Activated naive CD8-positive, alpha-beta T cell treated with anti-CD3 and anti-CD28 coated beads for 36 hours (primary cell): ENCODE measurements at places on chromosomes 3 and 15. TPM values are rescaled to one million over a fixed set of nuclear protein-coding genes. Genes with fewer than 3 reads are reported as not detected.

GRCh38 chr15:91456921-91457320 is 356.9 kb downstream of the SV2B start:
- DNase-seq, result no peak

DNA sequence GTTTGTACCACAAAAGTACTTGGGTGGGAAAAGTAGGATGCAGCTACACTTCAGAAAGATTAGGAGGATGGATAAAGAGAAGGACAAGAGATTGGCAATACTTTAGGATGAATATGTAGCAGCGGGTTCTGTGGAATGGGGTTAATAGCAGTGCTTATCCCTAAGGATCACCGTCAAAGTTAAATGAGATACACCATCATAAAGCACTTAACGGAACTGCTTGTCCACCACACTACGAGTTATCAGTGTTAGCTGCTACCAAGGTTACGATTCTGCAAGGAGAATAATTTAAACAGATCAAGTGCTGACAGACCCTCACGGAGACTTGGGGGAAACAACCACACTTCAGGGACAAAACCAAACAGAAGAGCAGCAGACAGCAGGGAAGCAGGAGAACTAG is 963 bp downstream of the SHQ1 start:
- no peak for DNase-seq

- no peak for DNase-seq
These were observed 2.2 kb downstream of the ALPK3 start for GRCh38 chr15:84819291-84819768.

DNA sequence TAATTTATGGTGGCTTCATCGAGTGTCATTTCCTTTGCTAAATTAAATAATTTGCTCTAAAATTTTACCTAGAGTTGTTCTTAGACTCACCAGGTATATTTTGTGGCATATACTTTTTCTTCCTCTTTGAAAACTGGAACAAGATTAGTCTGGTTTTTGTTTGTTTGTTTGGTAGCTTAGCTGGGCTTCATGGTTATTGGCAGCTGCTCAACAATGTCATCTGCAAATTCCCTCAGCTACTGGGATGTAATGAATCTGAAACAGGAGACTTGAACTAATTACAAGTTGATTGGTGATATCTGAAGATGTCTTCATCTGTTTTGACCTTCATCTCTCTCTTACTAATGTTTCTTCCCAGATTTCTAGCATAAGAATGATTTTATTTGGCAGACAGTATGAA is 270.5 kb upstream of the P2RY1 start:
- DNase-seq, result no peak

GRCh38 chr15:50977162-50977561 is 68.7 kb downstream of the AP4E1 start:
- DNase-seq, result no peak

DNA sequence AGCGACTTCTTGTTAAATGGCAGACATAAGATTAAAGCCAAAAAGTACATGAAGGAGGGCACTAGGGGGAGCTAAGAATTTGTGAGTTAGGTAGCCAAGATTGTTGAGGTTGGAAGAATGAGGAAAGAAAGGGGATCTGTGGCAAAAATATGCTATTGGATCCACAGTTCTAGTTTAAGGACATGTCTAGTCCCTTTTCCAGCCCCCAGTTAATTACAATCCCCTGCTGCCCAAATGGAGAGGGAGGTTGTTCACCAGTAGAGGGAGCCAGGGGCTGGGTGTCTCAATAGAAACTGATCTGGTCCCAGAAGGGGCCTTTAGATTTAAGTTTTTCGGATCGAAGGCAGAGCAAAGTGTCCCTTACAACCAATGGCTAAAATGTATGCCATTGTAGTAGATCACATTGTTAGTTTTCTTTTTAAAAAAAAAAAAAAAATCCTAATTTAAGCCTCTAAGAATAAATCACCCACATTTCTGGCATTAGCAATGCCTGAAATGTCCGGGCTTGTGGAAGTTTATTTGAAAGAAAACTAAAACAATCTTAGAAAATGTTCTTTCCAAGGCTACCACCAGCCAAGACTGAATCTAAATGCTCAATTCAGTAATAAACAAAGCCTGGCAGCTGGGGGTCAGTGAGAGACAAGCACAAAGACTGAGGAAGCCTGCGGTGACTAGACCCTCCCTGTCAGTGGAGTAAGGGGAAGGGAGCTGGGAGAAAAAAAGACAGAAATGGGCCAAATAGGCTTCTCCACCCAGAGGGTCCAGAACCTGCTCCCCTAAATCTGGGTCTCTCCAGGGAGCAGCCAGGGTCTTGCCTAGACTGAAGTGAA is 7.1 kb downstream of the COL8A1 start:
- DNase-seq, result no peak

DNA sequence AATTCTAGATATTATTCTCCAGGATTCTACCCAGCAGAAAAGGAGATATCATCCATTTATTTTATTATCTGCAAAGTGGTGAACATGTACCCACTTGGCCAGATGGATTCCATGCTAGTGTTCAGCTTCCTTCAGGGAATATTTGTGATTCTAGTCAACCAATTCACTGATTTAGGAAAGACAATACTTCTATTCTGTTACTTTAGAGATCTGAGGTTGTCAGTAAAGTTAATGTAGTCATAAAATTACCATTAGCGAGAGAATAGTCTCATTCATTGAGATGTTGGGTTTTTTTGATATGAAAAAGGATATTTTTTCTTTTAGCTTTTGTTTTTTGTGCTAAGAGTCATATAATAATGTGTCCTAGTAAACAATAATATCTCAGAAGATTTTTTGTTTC is 222.8 kb downstream of the CGGBP1 start:
- DNase-seq, result no peak

DNA sequence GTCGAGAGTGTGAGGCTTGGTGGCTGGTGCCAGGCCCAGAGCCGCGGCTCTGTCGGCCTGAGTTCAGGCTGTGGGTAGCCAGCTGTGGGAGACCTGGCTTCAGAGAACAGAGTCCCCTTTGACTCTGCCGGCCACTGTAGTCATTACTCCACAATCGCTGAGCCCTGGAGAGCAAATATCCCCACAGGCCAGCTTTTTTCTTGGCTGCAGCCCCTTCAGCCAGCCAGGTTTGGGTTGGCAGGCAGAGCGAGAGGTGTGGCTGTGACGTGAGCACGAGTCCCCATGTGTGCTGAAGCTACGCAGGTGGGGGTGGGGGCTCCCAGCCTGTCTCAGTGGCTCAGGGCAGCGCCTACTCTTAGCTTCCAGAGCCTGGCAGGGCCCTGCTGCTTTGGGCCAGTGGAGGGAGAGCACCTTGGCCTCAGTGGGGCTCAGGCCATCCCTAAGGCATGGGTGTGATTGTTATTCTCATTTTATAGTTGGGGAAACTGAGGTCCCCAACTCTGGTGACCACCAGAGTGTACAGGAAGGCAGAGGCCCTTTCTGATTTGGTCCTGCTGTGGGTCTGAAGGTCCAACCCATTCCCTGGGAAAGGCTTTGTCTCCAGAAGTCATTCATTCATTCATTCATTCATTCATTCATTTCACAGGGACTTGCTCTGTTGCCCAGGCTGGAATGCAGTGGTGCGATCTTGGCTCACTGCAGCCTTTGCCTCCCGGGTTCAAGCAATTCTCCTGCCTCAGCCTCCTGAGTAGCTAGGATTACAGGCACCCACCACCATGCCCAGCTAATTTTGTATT is 45.7 kb upstream of the LCTL start:
- no peak for DNase-seq

GRCh38 chr3:30764281-30764680 is 130.2 kb downstream of the GADL1 start:
- no peak for DNase-seq

DNA sequence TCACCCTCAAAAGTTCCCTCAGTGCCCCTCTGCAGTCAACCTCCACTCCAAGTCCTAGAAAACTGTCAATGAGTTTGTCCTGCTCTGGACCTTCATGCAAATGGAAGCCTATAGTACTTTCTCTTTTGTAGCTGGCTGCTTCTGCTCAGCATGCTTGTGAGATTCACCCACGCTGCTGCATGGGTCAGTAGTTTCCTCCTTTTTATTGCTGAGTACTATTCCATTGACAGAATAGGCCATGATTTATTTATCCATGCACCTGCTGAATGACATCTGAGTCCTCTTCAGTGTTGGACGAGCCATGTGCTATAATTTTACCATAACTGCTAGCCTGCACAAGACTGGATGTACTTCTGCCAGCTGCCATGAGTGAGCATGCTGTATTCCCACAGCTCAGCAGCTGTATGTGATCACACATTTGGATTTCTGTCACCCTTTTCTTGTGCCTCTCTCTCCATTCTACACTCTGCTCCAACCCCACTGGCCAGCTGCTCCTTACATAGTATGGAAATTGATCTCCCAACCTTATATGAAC is 26.3 kb downstream of the CDCP1 start:
- DNase-seq, result no peak

DNA sequence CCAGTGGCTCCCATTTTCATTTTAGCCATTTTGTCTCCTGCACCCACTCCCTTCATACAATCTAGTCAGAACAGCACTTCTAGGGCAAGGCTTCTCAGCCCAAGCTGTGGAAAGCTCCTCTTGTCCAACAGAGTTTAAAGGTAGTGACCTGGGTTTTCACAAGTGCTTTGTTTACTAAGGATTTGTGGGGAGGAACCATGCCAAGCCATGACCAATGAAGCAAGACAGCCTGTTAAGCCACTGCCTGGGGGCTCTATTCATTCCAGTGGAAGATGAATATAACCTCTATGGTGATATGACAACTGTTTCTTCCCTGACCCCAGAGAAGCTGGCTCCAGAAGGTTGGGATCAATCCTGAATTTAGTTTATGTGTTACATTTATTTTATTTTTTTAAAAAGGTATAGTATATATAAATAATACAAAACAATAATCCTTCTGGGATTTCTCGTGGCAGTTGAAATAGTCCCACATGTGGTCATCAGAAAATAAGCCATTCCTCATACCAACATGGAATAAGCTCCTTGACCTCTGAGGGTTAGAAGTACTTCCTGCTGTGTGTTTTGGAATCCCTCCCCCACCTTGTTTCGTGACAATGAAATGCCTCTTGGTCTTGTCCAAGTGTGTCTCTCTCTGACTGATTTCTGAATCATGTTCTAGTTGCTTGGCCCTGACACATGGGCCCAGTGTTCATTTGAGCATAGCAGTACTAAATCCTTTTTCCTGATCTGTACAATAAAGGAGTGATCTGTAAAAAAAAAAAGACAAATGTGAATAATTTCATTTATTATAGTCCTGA is 13.3 kb upstream of the THUMPD3 start:
- DNase-seq, result no peak

GRCh38 chr3:37163262-37164015 is 10.9 kb downstream of the LRRFIP2 start:
- DNase-seq, result peak; percentile 54

DNA sequence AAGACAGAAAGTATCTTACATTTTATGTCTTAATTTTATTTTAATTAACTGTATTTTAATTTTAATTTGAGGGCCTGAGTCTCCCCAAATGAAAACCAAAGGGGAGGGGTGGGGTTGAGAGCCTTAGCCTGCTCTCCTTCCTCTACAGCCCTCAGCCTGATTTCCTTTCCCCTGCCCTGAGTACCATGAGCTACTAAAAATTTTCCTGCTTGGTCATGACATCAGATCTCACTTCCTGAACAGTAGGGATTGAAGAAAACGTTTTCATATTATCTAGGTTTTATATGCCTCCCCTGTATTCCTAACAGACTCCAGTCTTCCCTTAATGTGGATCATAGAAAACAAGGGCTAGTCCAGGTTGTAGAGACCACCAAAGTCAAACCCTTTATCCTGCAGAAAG is 133.9 kb downstream of the MYLK start:
- DNase-seq, result no peak

DNA sequence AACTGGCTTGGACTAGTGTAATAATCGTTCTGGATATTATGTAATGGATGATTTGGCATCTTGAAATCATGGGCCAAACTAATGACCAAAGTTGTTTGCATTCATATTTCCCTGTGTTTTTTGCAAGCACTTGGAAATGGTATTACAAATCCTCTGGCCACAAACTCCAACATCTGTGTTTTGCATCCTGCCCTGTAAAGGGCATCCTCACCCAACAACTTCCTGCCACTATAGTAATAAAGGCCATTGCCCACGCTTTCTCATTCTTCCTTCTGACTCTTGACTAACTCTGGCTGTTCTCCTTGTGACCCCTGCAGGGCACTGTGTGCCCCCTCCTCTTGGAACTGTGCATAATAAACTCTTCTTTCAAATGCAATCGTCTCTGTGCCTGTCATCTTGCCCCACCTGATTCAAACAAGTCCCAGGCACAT is 25.4 kb upstream of the PSMD6 start:
- no peak for DNase-seq

DNA sequence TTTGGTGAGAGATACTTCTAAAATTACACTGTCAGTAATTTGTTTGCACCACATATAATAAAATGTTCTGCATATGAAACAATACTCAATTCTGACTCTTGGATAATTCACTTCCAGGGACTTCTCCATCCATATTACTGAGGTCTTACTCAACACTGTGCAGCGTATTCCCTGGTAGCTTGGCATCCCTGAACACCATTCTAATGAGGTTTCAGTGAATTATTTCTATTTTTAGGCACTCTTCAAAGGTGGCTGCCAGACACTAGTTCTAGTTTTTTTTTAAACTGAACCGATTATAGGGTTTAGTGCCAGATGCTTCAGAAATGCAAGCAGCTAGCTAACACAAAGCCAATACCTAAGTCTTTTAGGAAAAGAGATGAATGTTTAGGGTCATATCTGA is 283.3 kb downstream of the FEZF2 start:
- no peak for DNase-seq

DNA sequence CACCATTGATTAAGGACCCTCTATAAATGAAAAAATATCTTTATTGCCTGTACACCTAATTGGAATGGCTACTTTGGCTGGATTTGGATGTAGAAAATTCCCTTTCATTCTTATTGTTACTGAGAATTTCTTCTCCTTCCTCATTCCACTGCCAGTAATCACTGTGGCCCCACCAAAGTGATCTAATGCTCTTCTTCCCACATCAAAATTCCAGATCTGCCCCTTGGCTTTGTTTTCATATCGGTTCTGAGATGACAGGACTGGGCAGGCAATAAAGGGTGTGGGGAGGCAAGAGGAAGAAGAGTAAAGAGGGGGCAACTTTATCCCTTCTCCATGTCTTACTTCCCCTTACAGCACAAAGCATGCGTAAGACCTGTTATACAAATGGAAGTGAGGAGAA is 2.1 kb downstream of the ANKUB1 start:
- no peak for DNase-seq

- DNase-seq, result no peak
These were observed 10.5 kb downstream of the IL17RD start for GRCh38 chr3:57154470-57155309.

DNA sequence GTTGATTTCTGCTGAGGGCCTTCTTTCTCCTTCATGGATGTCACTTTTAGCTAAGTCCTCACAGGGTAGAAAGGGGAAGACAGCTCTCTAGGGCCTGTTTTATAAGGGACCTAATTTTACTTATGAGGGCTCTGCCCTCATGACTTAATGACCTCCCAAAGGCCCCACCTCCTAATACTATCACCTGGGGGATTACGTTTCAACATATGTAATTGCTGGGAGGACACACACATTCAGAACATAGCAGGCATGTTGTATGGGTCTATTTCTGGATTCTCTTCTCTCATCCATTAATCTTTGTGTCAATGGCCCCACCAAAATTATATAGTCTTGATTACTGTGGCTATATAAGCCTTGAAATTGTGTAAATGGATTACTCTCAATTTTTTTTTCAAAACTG is 255.0 kb downstream of the CLSTN2 start:
- DNase-seq, result no peak

Gene DPPA2
- not detected for total RNA-seq

Gene CCDC54
- total RNA-seq, result not detected

Gene DENND4A
- 47.6 TPM for total RNA-seq

Gene TRIM59
- 44.0 TPM for total RNA-seq

Gene EXD1
- total RNA-seq, result not detected

Gene RASGRP1
- total RNA-seq, result 42.7 TPM

Gene FBXW12
- total RNA-seq, result not detected

Gene INKA1
- total RNA-seq, result 1.5 TPM

Gene DLL4
- not detected for total RNA-seq

Gene ADCY5
- not detected for total RNA-seq

Gene BDH1
- 71.0 TPM for total RNA-seq

Gene COL6A5
- total RNA-seq, result not detected
